Naive B cell (primary cell): ENCODE measurements at places on chromosomes 2 and 18. TPM values are rescaled to one million over a fixed set of nuclear protein-coding genes. Genes with fewer than 3 reads are reported as not detected.
A peak's percentile ranks its signal among the peaks of the same experiment; 100 is the strongest.

Gene MOGAT1
- polyA plus RNA-seq = not detected

Gene FAP
- polyA plus RNA-seq = not detected

Gene CAPN14
- 0.51 TPM for polyA plus RNA-seq

- no peak overlapping the region for H3K27ac ChIP-seq
- peak; percentile 6 for DNase-seq
- peaks cover 28% of the 10 kb centered on the region for H3K4me1 ChIP-seq
- H3K4me3 ChIP-seq = no peak overlapping the region
Observed at GRCh38 chr2:195343540-195343939, 313.5 kb upstream of the SLC39A10 start.

GRCh38 chr2:10579876-10580514 is 109.8 kb downstream of the NOL10 start:
- no peak for DNase-seq
- H3K4me3 ChIP-seq = no peak overlapping the region
- H3K27me3 ChIP-seq = no peaks in the 10 kb centered on the region
- no peak overlapping the region for H3K27ac ChIP-seq

DNA sequence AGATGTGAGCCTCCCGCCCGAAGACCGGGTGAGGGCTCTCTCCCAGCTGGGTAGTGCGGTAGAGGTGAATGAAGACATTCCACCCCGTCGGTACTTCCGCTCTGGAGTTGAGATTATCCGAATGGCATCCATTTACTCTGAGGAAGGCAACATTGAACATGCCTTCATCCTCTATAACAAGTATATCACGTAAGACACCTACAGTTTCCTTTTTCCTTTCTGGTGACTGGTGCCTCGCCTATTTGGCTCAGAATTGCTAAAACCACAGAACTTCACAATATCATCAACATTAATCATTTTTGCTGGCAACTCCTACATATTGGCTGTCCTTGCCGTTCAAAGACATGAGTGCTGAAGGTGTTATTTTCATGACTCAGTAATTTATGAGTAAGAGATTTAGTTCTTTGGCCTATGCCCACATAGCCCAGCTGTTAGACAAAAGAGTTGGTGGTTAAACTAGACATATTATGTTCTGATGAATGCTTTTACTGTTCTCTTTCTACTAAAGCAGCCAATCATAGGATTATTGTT is 2.2 kb downstream of the STAMBP start:
- no peak overlapping the region for H3K4me3 ChIP-seq
- peaks cover 34% of the 10 kb centered on the region for H3K4me1 ChIP-seq
- H3K27ac ChIP-seq = no peak overlapping the region
- no peak for DNase-seq

DNA sequence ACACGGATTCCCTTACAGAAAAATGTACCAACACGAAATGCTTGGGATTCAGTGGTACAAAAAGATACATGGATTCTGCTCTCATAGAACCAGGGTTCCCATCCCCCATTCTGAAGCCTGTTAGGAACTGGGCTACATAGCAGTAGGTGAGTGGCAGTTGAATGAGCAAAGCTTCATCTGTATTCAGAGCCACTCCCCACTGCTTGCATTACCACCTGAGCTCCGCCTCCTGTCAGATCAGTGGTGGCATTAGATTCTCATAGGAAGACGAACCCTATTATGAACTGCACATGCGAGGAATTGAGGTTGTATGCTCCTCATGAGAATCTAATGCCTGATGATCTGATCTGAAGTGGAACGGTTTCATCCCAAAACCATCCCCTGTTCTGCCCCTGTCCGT is 246.4 kb downstream of the DYM start:
- no peak for DNase-seq
- H3K4me3 ChIP-seq = no peak overlapping the region
- no peaks in the 10 kb centered on the region for H3K4me1 ChIP-seq
- H3K27ac ChIP-seq = no peak overlapping the region
- peaks cover 11% of the 10 kb centered on the region for H3K36me3 ChIP-seq

DNA sequence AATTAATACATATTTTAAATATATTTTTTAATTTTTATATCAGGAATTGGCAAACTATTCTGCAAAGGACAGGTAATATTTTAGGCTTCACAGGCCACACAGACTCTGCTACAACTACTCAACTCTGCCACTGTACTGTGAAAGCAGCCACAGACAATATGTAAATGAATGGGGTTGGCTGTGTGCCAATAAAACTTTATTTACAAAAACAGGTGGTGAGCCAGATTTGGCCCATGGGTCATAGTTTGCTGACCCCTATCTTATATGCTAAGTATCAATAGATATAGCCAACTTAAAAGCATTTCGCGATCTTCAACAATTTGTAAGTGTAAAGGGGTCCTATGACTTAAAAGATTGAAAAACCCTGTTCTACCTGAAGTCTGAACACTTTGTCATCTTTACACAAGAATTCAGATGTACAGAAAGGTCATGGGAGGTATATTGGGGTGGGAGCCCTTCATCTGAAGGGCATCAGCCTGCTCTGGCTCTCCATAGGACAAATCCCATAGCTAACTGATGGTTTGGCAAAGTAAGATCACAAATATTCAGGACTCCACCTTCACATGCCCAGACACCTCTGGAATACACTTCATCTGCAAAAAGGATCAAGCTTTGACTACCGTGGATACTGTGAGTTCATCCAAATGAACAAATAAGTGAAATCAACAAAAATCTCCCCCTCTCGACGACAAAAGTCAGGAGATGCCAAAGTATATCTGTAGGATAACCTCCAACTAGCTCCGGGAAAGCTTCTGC is 65.9 kb downstream of the C1D start:
- no peak for DNase-seq
- no peak overlapping the region for H3K27ac ChIP-seq
- peaks cover 19% of the 10 kb centered on the region for H3K36me3 ChIP-seq
- H3K27me3 ChIP-seq = peaks cover 49% of the 10 kb centered on the region
- H3K4me3 ChIP-seq = no peak overlapping the region
